ENCODE measurements at places on chromosomes 7 and 10. TPM values are rescaled to one million over a fixed set of nuclear protein-coding genes. Genes with fewer than 3 reads are reported as not detected.

The VWC2 gene
- not detected for total RNA-seq

The TCAF1 gene
- 51.2 TPM for total RNA-seq

The INHBA gene
- 38.9 TPM for total RNA-seq

The SORCS1 gene
- total RNA-seq, result 0.14 TPM

The ARHGEF35 gene
- total RNA-seq, result 1.3 TPM

The CTAGE15 gene
- 0.14 TPM for total RNA-seq

The DPYSL4 gene
- 1.6 TPM for total RNA-seq

The PLEKHS1 gene
- 0.09 TPM for total RNA-seq

The STOX1 gene
- 0.14 TPM for total RNA-seq

The SPDYE16 gene
- total RNA-seq, result not detected

The AGMO gene
- total RNA-seq, result 0.18 TPM

The RET gene
- total RNA-seq, result 0.28 TPM

The CHCHD1 gene
- total RNA-seq, result 22.2 TPM

The LRIT2 gene
- not detected for total RNA-seq

The NYAP1 gene
- 0.14 TPM for total RNA-seq

The SCART1 gene
- 1.9 TPM for total RNA-seq

The UCMA gene
- not detected for total RNA-seq

Data from smooth muscle cell of bladder (primary cell).